SK-N-MC (cell line): ENCODE measurements at places on chromosomes 13 and 19.
A peak's percentile ranks its signal among the peaks of the same experiment; 100 is the strongest.

DNA sequence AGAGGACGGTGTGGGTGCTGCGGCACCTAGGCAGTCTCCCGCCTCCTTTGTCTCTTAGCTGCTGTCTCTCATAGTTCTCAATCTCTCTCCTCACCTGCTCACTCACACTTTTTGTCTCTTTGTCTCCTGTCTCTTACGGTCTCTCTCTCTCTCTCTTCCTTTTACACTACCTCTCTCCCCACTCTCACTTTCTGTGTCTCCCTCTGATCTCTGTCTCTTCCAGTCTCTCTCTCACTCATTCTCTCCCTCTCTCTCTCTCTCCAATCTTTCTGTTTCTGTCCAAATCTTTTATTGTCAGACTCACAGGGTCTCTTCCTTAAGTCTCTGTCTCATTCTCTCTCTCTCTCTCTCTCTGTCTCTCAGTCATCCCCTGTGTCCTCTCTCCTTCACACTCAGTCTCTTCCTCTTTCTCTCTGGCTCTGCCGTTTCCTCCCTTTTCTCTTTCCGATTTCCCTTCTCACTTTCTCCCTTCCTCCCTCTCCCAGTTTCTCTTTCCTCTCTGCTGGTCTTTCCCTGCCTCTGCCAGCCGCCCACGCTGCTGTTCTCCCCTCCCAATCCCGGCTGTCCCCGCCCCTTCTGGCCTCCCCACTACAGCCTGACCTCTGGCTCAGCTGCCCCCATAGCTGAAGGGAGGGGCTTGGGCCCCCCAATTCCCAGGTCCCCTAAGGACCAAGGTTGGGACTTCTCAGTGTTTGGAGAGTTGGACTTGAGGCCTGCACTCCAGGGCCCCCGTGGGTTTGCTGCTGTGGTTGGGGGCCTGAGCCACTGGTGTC lies at the start of gene PLEKHA4:
TSS of gene PLEKHA4 (minus strand) at position 504 of the 773 bp plus-strand sequence. CDS start 997 bp downstream, outside the sequence.
- no peak for DNase-seq

- DNase-seq, result no peak
Measured at GRCh38 chr19:29411113-29411581, 114.6 kb upstream of the VSTM2B start.

- DNase-seq, result no peak
Measured at GRCh38 chr13:60261432-60262351, 98.0 kb upstream of the DIAPH3 start.

GRCh38 chr19:4814625-4815425 lies 16.7 kb downstream of the TICAM1 start:
- no peak for DNase-seq

DNA sequence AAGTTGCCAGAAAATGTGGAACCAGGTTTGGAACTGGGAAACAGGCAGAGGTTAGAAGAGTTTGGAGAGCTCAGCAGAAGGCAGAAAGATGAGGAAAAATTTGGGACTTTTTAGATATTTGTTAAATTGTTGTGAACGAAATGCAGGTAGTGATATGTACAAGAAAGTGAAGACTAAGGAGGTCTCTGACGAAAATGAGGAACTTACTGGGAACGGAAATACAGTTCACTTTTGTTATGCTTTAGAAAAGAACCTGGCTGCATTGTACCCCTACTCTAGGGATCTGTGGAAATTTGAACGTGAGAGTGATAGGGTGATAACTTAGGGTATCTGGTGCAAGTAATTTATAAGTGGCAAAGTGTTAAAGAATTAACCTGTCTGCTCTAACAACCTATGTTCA lies 632.4 kb downstream of the SLITRK5 start:
- DNase-seq, result no peak

DNA sequence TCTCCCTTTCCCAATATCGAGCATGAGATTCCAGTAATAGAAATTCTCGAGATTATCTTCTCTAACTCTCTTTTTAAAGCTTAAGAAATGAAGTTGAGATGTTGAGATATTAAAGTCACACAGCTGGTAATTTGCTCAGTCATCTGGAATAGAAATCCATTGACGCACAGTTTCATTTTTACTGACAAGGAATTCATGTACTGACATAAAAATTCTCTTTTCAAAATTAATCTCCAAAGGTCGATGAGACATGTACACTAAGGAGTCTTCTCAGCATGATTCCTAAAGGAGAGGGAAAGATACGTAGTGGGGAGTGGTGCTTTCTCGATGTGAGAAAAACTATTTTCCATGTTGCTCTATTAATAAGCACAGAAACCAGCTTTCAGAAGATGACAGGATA lies 1639.5 kb upstream of the MIR17HG start:
- DNase-seq, result no peak

GRCh38 chr13:66895320-66895719 lies 334.8 kb downstream of the PCDH9 start:
- DNase-seq, result no peak

DNA sequence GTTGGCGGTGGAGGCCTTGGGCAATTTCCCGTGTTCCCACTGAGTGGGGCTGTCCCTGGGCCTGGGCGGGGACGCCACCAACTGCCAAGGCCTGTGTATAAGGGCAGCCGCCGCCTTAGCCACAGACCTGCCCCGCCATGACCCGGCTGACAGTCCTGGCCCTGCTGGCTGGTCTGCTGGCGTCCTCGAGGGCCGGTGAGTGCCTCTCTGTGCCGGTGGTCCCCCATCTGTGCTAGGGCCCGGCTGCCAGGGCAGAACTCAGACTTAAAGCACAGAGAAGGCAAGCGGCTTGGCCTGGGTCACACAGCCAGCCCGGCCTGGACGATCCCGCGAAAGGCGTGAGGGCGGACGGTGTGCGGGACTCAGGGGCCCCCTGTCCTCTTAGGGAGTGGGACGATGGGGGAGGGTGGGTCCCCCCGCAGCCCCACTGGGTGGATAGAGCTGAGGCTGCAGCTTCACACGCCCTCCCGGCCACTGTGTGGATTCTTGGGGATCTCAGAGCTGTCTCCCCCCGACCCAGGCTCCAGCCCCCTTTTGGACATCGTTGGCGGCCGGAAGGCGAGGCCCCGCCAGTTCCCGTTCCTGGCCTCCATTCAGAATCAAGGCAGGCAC lies at the start of gene AZU1:
TSS of gene AZU1 (plus strand) at position 128 of the 612 bp plus-strand sequence. CDS start at position 138, 10 bp downstream.
- no peak for DNase-seq

DNA sequence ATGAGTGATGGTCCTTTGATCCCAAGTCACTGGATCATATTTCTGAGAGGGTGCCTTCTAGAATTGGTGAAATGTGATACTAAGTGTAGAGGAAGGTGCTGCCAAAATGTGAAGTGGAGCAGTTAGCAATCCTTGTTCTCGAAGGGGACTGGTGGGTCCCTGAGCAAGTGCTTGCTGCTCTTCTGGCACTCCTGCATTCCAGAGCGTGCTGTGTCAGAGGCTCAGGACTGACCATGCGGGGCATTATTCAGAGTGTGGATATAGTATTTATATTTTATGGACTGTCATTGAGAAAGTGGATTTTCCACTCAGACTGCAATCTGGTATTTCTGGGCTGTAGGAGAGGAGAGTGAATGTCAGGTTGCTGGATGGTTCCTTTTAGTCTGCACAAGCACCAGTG lies 152.6 kb upstream of the KL start:
- no peak for DNase-seq

DNA sequence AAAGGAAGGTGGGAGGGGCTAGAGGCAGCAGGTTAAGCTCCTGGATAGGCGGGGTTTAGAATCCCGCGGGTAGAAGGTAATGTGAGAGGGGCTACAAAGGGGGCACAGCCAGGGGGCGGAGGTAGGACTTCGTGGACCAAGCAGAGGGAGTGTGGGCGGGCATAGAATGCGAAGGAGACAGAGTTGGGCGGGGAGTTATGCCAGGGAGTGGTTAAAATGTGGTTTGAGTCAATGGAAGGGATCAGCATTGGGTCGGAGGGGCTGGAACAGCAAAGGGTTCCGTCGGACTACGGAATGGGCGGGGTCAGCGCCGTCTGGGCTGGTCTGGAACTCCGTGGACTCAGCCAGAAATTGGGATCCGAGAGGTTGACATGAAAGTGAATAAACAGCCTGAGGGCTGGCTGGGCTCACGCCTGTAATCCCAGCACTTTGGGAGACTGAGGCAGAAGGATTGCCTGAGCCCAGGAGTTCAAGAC lies 3.0 kb downstream of the LTBP4 start:
- DNase-seq, result peak; percentile 96

DNA sequence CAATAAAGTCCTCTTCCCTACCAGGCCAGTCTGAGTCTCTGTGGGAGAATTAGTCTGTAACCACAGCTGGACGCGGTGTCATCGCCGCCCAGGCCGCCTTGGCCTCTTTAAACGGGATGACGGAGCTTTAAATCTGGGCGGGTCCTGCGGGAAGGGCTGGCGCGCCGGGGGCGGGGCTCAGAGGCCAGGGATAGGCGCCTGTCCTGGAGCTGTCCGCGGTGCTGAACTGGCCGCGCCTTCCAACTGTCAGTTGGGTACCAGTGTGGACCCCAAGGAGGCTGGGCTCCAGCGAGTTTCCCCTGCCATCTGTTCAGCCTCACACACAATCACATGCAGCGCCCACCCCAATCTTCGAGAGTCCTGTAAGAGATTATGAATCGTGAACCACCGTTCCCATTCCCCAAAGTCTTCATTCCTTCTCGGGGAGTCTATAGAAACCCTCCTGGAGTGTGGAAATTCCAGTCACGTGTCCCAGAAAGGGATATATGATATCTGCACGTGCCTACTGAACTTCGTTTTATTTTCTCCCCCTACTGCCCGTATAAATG lies 11.5 kb downstream of the APLP1 start:
- DNase-seq, result no peak

GRCh38 chr19:43372462-43372861 lies 19.0 kb downstream of the CD177 start:
- DNase-seq, result no peak

DNA sequence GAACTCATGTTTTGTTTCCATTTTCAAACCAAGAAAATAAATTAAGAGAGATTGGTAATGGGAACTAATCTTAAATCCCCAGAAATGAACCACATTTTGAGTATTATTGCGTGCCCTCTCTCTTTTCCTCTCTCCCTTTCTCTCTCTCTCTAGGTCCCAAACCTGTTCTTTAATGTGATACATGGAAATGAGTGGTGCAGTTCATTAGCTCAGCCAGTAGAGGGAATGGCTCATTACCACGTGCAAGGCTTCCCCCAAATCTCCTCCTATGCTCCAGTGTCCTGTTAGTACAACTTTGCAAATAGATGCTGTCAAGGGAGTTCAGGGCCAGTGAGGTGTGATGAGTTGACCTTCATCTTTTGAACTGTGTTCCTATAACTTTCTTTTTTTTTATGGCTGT lies 178.4 kb downstream of the FGF9 start:
- no peak for DNase-seq

- no peak for DNase-seq
Measured at GRCh38 chr19:18607226-18608101, 865 bp upstream of the CRLF1 start.

DNA sequence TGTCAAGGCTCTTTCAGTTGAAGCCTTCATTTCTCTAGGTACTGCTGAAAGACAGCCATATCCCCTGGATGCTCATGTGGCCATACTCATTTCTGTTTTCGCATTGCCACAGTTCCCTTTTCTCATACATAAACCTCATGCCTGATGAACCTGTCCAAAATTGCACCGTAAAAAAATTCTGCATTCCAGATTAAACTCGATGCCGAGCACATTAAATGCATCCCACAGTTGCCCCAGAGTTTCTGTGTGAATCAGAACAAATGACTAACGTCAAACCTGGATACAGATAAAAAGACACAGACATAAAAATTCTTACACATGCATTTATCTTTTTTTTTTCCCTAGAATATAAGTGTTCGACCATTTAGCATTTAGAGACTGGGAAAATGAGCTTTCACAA lies 288.2 kb downstream of the COG6 start:
- DNase-seq, result no peak

DNA sequence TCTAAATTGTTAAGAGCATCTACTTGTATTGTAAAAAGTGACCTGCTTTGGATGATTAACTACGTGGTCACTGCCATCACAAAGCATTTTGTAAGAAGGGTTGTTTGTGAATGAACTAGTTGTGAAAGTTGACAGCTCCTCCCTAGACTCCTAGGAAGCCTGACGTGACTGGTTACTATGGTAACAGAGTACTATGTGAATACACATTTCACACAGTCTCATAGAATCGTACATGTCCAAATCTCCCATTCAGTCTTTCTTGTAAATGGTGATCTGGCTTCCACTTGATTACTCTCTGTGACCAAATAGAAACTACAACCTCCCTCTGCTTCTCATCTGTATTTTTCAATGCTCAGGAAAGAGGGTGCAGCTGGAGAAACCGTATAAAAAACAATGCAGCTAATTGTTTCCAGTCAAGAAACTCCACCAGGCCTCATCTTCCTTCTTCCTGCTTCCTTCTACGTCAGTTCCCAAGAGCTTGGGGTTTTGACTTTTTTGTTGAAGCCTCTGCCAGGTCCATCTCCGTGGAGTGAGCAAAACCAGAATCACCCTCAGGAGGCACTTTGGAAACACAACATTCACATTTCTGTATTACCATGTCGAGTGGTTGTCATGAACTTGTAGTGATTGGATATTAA lies 83.4 kb downstream of the GPC6 start:
- no peak for DNase-seq
